ENCODE measurements at places on chromosomes 7 and 10.
A peak's percentile ranks its signal among the peaks of the same experiment; 100 is the strongest.

- DNase-seq = no peak
These were observed 8.4 kb downstream of the ZYX start for GRCh38 chr7:143389316-143390103.

- DNase-seq = no peak
These were observed 53.0 kb downstream of the GRID1 start for GRCh38 chr10:86313621-86314041.

- DNase-seq = no peak
These were observed 6.4 kb upstream of the CYP3A4 start for GRCh38 chr7:99790407-99790806.

- DNase-seq = peak; percentile 66
These were observed 887 bp downstream of the COL13A1 start for GRCh38 chr10:69802424-69803161.

- peak; percentile 26 for DNase-seq
These were observed 3.0 kb downstream of the AFAP1L2 start for GRCh38 chr10:114401195-114401791.

GRCh38 chr10:112768121-112768520 is 181.9 kb upstream of the TCF7L2 start:
- no peak for DNase-seq

- DNase-seq = peak; percentile 60
These were observed 17.1 kb upstream of the AMZ1 start for GRCh38 chr7:2670720-2671391.

GRCh38 chr7:101957744-101958525 is 140.5 kb downstream of the CUX1 start:
- DNase-seq = no peak

- DNase-seq = peak; percentile 22
These were observed 127.6 kb upstream of the SLC26A5 start for GRCh38 chr7:103573479-103574058.

- DNase-seq = no peak
These were observed 269.5 kb upstream of the SLC26A5 start for GRCh38 chr7:103715376-103716120.

DNA sequence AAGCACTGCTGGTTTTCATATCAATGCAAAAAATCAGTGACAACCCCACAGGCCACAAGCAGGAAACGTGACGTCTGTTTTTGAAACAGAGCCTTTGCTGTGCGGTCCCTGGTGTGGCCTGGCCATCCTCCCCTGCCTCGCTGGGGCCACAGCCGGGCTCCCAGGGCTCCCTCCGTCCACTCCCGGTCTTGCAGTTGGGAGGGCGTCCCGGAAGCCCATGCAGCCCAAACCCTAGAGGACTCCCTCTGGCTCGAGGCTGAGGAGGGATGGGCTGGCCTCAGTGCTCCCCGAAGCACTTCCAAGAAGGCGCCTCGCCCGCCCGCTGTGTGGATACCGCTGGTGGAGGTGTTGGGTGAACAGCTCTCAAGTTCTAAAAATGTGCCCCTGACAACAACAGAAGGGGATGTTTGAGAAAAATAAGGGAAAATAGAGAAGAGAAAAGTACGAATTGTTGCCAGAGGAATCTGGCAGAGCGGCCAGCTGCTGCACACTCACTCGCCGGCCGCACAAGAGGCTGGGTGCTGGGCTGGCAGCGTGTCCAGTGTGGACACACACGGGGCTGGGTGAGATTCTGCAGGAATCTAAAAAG is 73.5 kb downstream of the ZRANB1 start:
- DNase-seq = no peak

GRCh38 chr10:33022691-33023090 is 64.7 kb upstream of the ITGB1 start:
- no peak for DNase-seq

- no peak for DNase-seq
These were observed 17.2 kb upstream of the GATA3 start for GRCh38 chr10:8037199-8037801.

DNA sequence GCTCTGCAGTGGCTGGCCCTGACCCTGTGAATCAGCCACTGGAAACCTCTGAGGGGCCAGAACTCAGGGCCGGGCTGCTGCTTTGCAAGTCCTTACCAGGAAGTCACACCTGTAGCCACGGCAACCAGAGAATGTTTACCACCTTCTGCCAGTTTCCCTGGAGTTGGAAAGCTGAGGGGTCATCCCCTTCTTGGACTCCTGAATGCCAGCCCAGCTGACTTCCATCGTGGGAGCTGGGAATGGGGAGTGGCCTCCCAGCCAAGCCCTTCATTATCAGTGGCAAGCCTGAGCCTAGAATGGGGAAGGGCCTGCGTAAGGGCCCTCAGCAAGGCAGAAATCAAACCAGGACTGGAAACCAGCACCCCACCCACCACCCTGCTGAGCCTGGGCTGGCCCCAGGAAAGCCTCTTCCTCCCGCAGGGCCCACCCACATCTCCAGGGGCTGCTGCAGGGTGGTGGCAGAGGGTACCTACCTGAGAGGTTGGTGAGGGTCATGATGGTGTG is 6.5 kb upstream of the CRHR2 start:
- DNase-seq = no peak

DNA sequence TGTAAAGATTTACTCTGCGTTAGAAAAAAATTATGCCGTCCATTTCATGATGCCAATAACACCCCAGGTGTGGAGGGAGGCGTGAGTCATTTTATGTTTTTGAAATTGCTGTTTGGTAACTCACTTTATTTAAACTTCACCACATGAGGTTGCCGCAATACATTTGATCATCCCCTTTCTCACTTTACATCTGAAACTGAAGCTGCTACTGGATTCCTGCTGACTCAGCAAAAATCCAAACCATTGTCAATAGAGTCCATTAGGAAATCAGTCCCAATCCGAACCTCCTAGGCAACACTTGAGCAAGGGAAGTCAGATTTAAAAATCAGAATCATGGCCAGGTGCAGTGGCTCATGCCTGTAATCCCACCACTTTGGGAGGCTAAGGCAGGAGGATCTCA is 136.6 kb upstream of the SVIL start:
- no peak for DNase-seq

- DNase-seq = peak; percentile 46
These were observed 780.6 kb downstream of the INHBA start for GRCh38 chr7:40922316-40922670.

GRCh38 chr10:122786269-122786668 is 59.4 kb downstream of the CUZD1 start:
- DNase-seq = no peak

GRCh38 chr10:6394084-6394483 is 186.0 kb downstream of the PRKCQ start:
- no peak for DNase-seq

DNA sequence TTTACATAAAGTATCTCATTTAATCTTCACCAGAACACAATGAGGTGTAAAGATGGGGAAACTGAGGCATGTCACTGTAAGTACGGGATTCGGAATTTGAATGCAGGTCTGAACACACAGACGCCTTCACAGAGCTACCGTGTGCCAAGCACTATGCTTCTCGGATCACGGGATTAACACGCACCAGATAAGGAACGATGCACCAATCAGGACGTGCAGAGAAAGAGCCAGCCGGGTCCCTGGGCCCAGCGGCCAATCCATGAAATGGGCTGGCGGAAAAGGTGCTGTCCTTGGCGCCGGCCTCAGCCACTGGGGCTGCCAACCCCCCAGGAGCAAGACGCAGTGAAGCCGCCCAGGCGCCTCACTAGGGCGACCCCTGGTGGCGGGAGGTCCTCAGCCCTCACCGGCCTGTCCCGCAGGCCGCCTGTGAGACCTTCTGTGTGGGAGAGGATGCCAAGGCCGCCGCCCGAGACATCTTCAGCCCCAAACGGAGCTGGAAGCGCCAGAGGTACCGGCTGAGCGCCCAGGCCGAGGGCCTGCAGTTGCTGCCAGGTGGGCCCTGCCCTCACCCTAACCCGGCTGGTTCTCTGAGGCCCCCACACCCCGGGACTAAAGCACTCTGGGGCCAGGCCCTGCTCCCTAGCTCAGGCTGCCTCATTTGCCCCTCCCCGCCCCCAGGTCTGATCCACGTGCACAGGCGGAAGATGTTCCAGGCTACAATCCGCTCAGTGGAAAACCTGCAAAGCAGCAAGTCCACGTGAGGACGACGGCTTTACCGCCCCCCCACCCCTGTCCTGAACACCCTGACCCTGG is 15.6 kb downstream of the ATG9B start:
- DNase-seq = no peak

DNA sequence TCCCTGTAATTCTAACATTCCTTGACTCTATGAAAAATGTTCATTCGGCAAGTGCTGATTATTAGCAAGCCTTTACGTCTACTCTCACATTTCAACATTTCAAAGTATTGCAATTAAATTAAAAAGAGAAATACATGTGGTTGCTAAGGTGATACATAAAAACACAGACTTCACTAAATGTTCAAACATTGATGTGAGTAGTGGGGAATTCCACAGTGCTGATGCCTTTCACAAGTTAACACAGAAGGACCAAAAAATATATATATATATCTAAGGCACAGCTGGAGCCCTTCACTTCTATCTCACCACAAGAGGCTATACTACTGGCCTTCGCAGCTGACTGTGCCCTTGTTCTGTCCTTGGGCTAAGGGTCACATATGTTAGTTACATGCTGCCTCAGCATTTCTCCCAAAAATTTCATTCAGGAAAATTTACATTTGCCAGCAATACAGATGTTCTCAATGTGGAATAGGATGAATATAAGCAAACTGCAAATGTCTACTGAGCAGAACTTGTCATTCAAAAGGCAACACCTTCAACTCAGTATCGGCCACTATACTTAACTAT is 13.9 kb downstream of the CTTNBP2 start:
- no peak for DNase-seq

DNA sequence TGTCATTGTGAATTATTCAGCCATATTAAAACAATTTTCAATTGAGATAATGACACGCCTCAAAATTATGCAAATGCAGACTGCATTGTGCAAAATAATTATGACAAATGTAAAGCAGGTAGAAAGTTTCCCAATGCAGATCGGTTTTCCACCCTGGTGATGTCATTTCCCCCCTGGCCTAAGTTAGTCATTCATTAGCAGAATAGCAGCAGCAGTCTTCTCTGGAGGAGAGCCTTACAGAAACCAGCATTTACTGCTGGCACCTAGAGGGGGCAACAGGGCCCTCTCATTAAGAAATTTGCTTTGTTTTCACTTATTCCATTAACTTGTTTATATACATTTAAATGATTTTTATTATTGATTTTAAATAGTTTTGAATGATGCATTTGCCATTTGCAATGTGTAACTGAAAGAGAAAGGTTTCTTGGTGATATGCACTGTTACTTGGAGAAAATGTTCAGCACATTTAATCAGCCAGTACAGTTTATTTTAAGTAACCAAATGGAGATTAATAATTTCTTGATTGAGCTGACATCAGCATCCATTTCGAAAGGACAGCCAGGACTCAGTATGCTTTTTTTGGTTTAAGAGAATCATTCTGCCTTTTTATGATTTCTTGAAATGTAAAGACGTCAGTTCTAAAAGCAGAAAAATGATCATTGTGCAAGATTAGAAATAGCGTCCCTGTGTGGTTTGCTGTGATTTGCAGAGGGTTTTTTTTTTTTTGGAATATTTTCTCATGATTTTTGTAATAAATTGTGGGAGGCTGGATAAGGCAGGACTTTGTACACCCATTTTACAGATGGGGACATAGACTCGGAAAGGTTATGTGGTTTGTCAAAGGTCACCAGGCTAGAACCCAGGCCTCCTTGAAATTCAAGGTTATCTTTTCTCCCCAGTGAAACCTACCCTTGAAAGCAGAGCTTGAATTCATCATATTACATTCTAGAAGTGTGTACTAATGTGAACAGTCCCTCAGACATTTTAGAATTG is 3.5 kb downstream of the ARID5B start:
- DNase-seq = peak; percentile 85

DNA sequence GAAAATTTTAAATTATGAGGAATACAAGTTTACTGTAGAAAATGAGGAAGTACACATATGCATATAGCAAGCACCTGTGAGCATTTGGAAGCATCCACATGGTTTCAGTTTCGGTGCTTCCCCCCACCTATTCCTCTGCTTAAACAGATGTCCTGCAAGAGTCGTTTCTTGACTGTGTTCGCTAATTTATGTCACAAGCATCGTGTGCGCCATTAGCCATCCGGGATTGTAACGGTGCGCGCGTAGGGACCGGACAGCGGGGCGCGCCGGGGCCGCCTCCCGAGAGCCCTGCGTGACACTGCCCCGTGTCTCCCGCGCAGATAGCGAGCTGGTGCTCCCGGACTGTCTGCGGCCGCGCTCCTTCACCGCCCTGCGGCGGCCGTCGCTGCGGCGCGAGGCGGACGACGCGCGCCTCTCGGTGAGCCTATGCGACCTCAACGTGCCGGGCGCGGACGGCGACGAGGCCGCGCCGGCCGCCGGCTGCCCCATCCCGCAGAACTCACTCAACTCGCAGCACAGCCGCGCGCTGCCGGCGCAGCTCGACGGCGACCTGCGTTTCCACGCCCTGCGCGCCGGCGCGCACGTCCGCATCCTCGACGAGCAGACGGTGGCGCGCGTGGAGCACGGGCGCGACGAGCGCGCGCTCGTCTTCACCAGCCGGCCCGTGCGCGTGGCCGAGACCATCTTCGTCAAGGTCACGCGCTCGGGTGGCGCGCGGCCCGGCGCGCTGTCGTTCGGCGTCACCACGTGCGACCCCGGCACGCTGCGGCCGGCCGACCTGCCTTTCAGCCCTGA is 90.9 kb downstream of the NEURL1 start:
- no peak for DNase-seq

GRCh38 chr10:58851606-58852005 is 324.8 kb upstream of the PHYHIPL start:
- DNase-seq = peak; percentile 49

- no peak for DNase-seq
These were observed 15.4 kb downstream of the COL13A1 start for GRCh38 chr10:69817078-69817581.

- no peak for DNase-seq
These were observed 256.2 kb upstream of the PITRM1 start for GRCh38 chr10:3428826-3429225.

- DNase-seq = peak; percentile 41
These were observed 50.0 kb downstream of the MAGI2 start for GRCh38 chr7:79403451-79403850.

DNA sequence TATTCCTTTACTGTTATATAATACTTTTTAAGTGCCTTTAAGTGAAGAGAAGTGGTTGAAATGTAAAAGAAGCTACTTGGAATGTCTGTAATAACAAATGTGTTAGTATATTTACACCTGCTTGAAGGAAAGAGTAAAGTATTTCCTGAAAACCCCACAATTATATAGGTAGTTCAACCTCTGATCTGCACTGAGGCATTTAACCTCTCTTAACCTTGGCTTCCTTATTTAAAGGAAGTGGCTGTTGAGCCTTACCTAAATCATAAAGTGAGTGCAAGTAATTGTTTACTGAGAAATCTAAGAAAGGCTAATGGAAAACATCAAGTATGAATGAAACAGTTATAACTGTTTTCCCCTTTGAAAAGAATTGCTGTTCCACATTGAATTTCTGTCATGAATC is 294.5 kb downstream of the ADK start:
- no peak for DNase-seq

- no peak for DNase-seq
These were observed 44.7 kb downstream of the TBXAS1 start for GRCh38 chr7:139873593-139874301.

All from HCEC 1CT (cell line).